ENCODE measurements at places on chromosomes 16 and 17. TPM values are rescaled to one million over a fixed set of nuclear protein-coding genes. Genes with fewer than 3 reads are reported as not detected.

LGALS9C gene
- under 0.01 TPM for total RNA-seq

GNG13 gene
- not detected for total RNA-seq

TNFRSF17 gene
- not detected for total RNA-seq

DNAAF8 gene
- 0.71 TPM for total RNA-seq

KIF19 gene
- total RNA-seq: not detected

CDR2 gene
- total RNA-seq: 27.9 TPM

TK1 gene
- 79.5 TPM for total RNA-seq

NOD2 gene
- 0.66 TPM for total RNA-seq

FAM83G gene
- 43.4 TPM for total RNA-seq

MYH11 gene
- not detected for total RNA-seq

NPIPB13 gene
- 3.2 TPM for total RNA-seq

PMFBP1 gene
- total RNA-seq: 0.49 TPM

SLC43A2 gene
- total RNA-seq: 34.3 TPM

PAQR4 gene
- 6.8 TPM for total RNA-seq
